Thoracic aorta (tissue), 2 donors: ENCODE measurements at places on chromosomes 11 and 22.

- DNase-seq, result no peak
Measured at GRCh38 chr22:46801331-46801811, 38.9 kb downstream of the TBC1D22A start.

DNA sequence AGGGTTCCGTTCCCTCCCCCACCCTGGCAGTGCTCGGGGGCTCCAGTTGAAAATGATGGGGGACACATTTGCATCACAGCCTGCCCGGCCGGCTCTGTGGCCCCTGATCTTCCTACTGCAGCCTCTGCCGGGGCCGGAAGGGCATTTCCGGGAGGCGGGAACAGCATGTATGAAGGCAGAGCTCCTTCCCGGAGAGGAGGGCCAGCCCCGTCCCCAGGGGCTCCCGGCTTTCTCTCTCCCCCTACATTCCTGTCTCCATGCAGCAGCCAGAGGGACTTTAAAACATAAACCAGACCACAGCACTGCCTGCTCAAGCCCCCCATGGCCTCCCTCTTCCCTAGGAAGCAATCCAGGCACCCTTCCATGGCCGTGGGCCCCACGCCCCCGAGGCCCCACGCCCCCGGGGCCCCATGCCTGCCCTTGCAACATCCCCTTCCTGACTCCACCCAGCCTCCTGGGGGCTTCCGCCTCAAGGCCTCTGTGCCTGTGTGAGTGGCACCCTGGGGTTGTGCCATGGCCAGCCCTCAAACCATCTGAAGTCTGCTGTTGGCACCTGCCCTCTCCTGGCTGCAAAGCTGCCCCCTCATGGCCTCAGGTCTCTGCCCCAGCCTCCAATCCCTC lies 73.1 kb downstream of the CDKN1C start:
- no peak for DNase-seq

- no peak for DNase-seq
Measured at GRCh38 chr11:19704213-19704612, 8.4 kb upstream of the NAV2 start.

- no peak for DNase-seq
Measured at GRCh38 chr11:46293641-46294103, 16.2 kb downstream of the CREB3L1 start.

- DNase-seq, result no peak
Measured at GRCh38 chr11:63919267-63920125, 2.5 kb upstream of the RCOR2 start.

DNA sequence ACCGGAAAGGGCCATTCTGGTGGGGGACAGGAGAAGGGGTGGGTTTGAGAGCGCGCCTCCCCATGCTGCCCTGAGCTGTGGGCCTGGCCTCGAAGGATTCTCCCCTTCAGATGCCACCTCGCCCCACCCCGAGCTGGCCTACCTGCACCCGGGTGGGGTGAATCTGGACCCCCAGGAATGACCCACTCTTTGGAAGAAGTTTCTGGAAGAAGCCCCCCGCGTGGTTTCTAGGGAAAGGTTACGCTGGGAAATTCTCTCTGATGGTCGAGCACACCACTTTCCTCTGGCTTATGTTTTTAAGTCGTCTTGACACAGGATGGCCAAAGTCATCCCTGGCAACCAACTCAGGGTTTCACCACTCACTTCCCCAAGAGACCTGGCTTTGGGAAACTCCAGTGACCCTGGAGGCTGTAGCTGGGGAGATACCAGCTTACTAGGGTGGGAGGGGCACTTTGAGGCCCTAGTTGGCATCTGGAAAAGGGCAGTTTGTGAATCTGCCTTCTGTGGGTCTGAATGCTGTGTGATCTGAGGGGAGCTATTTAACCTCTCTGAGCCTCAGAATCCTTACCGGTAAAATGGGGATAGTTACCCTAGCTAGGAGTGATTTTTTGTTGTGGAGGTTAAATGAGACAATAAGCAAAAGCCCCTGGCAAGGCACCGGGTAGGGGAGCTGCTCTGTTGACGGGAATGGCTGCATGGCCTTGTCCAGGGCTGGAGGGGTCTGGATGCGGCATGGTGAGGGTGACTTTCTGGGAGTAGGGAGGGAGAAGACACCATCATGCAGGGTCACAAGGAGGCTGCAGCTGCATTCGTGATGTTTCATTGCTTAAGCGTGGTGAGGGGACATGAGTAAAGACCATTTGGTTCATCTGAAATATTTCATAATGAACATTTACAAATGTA lies 45.3 kb upstream of the ACCSL start:
- DNase-seq, result no peak

DNA sequence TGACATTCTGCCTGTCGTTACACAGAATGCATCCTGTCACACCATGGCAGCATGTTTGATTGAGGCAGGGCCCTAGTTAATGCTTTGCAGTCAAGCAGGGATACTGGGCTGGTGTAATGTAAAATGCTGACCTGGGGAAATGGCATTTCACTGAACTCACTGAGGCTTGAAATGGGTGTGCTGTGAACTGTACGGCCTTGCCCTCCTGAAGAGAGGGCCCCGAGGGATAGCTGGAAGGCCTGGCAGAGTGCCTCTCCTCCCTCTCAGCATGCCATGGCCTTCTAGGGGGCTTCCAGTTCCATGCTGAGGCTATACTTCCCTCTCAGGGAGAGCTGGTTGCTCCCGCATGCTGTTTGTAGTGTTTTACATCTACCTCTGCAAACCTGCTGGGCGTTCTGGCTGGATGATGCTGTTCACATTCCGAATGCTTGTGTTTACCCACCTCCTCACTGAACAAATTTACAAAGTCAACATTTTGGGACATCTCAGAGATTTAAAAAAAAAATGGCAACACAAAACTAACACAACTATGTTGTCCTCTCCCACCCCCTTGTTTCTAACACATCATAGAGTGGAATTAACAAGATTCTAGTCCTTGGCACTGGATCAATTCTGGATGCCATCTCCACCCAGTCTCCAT lies 416.7 kb upstream of the CADM1 start:
- no peak for DNase-seq

- DNase-seq, result no peak
Measured at GRCh38 chr11:74069146-74070046, 60.5 kb upstream of the UCP3 start.

- DNase-seq, result no peak
Measured at GRCh38 chr22:47215851-47216250, 453.4 kb downstream of the TBC1D22A start.

DNA sequence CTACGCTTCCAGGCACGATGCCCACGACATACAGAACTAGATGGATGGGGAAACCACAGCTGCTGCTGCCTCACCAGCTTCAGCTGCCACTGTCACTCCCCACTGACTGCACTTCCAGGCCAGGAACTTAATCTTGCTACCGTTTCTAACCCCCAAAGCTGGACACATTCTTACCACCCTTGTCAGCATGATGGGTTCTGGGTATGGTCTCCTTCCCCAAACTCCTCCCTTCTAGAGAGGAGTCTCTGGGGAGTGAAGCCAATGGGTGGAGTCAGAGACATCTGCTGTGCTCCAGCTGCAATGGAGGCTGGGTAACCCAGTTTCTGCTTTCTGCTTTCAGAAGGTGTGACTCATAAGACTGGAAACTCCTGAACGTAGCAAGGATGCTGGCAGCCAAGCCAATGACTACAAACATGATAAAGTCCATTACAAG lies 87.0 kb upstream of the THY1 start:
- no peak for DNase-seq

DNA sequence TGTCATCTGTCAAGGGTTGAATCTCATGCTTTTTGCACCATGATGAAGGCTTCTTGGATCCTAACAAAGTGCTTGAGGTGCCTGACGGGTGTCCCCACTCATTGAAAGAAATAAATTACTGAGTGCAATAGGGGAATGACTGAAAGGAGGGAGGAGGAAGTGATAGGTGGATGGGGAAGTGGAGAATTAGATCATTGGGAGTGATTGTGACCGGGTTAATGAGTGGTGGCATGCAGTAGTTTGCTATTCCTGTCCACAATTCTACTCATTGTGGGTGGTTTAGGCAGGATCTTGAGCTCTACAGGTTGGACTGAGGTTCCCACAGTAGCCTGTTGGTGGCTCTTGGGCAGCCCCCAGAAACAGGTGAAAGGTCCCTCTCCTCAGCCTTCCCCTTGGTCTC lies 44.3 kb downstream of the THAP12 start:
- DNase-seq, result no peak

- DNase-seq, result no peak
Measured at GRCh38 chr11:8717876-8718753, 35.5 kb downstream of the RPL27A start.

GRCh38 chr22:28542980-28543621 lies 136.5 kb downstream of the TTC28 start:
- no peak for DNase-seq

GRCh38 chr11:75100314-75100713 lies 3.6 kb upstream of the OR2AT4 start:
- DNase-seq, result no peak

GRCh38 chr11:1049431-1049891 lies 12.9 kb upstream of the MUC6 start:
- DNase-seq, result no peak

DNA sequence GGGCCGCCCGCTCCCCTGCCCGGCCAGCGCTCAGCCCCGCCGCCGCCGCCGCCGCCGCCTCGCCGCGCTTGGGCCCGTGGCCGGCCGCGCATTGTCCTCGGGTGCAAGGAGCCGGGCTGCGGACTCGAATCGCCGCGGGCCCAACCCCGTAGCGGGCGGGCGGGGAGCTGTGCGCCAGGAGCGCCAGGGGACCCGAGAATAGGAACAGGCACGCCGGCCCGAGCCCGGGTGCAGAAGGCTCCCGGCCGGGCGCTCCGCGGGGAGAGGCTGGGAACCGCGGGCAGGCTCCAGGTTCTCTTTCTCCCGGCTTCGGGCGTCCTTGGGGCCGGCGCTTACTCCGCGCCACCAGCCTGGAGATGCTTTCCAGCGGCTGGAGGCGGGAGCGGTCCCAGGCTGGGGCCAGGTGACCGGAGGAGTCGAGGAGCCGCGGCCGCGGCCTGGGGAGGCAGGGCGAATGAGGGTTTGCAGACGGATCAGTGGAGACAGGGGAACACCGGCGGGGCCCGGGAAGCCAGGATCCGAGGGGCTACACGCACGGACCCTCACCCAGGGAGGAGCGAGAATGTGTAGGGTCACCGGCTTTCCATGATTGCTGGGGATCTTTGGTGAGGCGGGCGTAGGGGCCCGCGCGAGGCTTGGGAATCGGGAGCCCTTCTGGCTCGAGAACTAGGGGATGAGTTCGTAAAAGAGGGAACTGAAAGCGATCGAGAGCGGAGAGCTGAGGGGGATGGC lies 726 bp downstream of the PKNOX2 start:
- no peak for DNase-seq

GRCh38 chr11:14809466-14809865 lies 82.6 kb downstream of the CYP2R1 start:
- no peak for DNase-seq

- no peak for DNase-seq
Measured at GRCh38 chr11:74543991-74544390, 48.4 kb upstream of the POLD3 start.

GRCh38 chr22:26968859-26969523 lies 311.6 kb downstream of the MIAT start:
- DNase-seq, result no peak

GRCh38 chr11:12381875-12382274 lies 4.5 kb downstream of the PARVA start:
- DNase-seq, result no peak

- DNase-seq, result no peak
Measured at GRCh38 chr22:28015676-28016601, 96.9 kb upstream of the PITPNB start.

DNA sequence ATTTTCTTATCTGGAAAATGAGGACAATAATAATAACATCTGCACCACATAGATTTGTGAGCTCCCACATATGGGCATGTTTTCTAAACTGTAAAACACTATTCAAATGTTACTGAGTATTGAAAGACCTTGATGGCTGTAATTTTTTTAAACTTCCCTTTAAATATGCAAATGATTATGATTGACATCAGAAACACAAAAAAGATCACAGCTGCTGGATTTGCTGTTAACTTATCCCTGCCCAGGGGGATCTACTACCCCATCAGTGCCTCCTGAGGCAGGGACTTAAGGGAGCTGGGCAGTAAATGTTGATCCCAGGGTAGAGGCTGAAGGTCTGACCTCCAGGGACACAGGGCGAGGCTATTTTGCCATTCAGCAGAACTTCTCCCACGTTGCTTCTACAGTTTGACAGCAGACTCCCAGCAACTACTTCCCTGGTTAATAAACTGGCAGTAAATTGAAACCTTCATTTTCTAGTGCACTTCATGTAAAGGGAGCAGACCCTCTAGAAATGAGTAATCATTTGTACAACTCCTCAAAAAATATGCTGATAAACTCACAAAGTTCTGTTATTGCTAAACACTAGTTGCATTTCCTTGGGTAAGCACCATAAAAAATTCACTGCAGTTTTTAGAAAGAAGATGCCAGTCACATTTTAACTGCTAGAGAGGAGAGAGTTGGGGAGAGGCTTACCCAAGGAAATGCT lies 20.3 kb downstream of the TMPRSS5 start:
- DNase-seq, result no peak

- no peak for DNase-seq
Measured at GRCh38 chr22:26322179-26322905, 106.7 kb upstream of the ASPHD2 start.
